ENCODE measurements at places on chromosomes 5 and 9.

DNA sequence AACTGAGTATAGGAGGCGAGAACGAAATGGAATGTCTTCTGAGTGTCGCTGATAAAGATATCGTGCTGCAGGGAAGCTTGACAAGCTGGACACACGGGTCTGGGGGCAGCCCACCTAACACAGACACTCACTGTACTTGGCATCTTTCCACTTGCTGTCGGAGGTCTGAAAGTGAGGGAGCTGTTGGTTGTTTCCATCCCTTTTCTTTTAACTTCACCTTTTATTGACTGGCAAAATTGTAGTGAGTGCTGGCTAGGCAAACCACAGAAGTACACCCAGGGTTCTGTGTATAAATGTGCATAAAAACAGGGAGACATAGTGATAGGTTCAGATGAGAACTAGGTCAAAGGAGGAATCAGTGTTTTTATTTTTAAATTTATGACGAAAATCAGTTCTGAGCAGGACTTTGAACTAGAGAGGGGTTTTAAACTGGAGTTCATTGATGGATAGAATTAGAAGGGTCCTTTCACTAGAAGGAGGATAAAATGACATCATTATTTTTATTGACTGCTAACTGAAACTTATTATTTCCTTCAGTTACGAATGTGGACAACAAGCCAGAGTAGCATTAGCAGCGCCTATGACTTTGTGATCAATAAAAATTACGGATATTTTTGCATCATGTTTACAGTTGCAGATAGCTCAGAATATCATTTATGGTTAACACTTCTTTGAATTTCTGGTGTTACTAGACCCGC is 817 bp downstream of the GAPVD1 start:
- DNase-seq: no peak

- no peak for DNase-seq
These were observed 64.3 kb downstream of the ANGPTL2 start for GRCh38 chr9:127058011-127058644.

DNA sequence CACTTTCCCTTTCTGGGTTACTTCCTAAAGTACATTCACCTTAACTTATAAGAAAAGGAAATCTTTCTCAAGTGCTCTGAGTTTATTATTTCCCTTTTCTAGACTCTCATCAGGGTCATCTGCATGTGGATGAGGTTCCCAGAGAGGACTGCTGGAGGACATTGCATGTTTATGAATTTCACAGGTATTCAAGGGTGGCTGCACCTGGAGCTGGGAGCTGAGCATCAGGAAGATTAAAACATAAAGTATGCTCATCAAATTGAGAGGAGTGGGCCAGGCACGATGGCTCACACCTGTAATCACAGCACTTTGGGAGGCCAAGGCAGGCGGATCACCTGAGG is 34.7 kb upstream of the PLIN2 start:
- no peak for DNase-seq

GRCh38 chr9:34463098-34463900 is 4.7 kb downstream of the DNAI1 start:
- DNase-seq: no peak

DNA sequence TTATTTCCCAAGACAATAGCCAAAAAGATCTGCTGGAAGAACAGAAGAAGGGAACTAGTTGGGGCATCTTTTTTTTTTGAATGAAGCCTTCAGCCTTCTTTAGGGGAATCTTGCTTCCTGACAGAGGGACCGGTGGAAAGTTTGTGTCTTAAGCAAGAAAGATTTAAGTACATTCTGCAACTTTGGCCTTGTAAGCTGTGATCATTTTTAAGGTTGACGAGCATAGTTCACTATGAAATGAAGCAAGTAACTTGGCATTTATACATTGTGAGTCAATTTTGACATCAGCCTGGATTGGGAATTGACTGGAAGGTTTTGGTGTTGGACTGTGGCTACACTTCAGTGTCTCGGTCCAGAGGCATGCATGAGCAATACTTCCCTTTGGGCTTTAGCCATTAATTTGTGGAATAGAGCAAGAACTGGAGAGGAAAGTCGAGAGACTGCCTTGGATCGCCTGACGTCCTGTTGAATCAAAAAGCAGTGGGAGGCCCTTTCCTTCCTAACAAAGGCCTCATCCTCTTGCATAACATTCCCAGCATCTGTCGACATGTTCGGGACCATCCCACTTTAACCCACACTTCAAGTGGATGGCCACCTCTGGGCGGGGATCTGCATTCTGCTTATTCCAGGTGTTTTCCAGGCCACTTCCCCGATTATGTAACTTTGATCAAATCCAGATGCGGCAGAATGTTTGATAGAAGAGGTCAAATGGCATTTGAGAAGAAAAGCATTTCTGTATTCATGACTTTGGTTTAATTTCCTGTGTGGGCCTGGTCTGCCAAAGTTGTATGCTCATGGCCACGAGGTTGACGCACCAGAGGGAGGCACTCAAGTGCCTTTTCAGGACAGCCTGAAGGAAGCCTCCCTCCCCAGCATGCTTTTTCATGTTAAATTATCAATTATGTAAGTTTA is 12.5 kb downstream of the ABL1 start:
- DNase-seq: no peak

Data from activated CD8-positive, alpha-beta memory T cell treated with anti-CD3 and anti-CD28 coated beads for 1 hour (primary cell).